ENCODE measurements at places on chromosomes 4 and X. TPM values are rescaled to one million over a fixed set of nuclear protein-coding genes. Genes with fewer than 3 reads are reported as not detected.

FRMD7 gene
- total RNA-seq = 0.18 TPM

ARHGAP36 gene
- not detected for total RNA-seq

ZMAT1 gene
- total RNA-seq = 13.5 TPM

PRDM8 gene
- 2.4 TPM for total RNA-seq

ATOH1 gene
- total RNA-seq = not detected

CDKN2AIP gene
- total RNA-seq = 42.8 TPM

NXF2B gene
- total RNA-seq = not detected

- H3K27ac ChIP-seq = no peak overlapping the region
- peaks cover 13% of the 10 kb centered on the region for H3K4me1 ChIP-seq
- peaks cover 9% of the 10 kb centered on the region for H3K36me3 ChIP-seq
- no peaks in the 10 kb centered on the region for H3K27me3 ChIP-seq
- no peak overlapping the region for H3K4me3 ChIP-seq
Observed at GRCh38 chr4:57424232-57424897, 314.2 kb upstream of the IGFBP7 start.

- H3K27me3 ChIP-seq = no peaks in the 10 kb centered on the region
- H3K27ac ChIP-seq = no peak within 1 kb of the TSS
- no peak for DNase-seq
- H3K4me1 ChIP-seq = peaks cover 8% of the 10 kb centered on the region
Observed at GRCh38 chr4:83114576-83114975, at the start of gene PLAC8. Gene PLAC8, minus strand, starts transcription at chr4:83114729. Its CDS starts 6,808 bp downstream, at chr4:83107921.

DNA sequence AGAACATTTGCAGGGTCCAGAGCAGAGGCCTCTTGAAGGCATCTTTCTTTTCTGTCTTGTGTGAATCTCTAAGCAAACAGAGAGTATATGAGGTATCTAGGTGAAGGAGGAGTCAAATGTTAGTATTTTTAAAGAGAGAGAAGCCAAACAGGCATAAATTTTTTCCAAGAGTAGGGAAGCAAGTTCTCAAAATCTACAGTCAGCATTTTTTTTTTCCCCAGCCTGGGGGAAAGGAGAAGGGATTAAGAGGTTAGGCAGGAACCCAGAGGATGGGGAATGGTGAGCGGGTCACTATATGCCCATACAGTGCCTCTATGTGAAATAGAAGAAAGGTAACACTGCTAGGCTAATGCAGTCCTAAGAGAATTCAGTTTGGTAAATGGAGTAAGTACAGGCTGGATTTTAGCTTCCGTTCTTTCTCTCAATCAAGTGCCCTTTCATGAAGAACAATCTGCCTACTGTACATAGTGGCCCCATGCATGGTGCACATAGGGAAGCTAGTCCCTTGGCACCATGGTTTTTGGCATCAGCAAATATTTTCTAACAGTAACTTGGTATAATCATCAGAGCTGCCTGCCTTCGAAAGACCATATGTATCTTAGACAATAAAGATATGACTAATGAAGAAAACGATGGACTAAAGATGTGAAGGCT, 163.1 kb upstream of the MAB21L2 start:
- H3K27me3 ChIP-seq = no peaks in the 10 kb centered on the region
- peaks cover 4% of the 10 kb centered on the region for H3K4me1 ChIP-seq
- no peak for DNase-seq

DNA sequence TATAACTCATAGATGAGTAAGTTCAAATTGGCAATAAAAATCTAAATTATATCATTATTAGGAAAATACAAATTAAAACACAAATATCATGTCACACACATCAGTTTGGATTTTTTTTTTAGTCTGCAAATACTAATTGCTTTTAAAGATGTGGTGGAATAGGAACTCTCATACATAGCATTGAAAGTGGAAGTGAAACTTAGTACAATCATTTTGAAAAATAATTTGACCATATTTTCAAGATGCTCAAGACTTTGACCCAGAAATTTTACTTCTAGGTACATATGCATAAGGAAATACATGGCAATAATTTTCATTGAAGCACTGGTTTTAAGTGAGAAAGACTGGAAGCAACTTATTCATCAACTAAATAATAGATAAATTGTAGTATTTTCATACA, 147.5 kb upstream of the SMIM31 start:
- H3K36me3 ChIP-seq = peaks cover 4% of the 10 kb centered on the region
- no peak for DNase-seq
- no peaks in the 10 kb centered on the region for H3K27me3 ChIP-seq

DNA sequence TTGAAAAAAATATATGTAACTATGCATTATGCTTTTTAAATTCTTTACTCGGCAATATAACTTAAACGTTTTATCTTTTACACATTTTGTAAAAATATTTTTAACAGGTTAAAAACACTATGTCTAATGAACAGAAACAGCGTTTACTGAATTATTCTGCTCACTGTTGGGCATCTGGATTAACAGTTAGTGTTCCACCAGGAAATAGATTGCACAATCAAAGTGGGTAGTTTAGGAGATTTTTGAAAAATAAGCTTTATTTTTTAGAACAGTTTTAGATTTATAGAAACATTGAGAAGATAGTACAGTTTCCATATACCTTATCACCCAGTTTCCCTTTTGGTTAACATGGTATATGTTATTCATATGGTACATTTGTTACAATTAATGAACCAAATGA, 63.1 kb upstream of the FREM3 start:
- no peak overlapping the region for H3K4me3 ChIP-seq
- H3K27ac ChIP-seq = no peak overlapping the region
- DNase-seq = no peak
- H3K4me1 ChIP-seq = no peaks in the 10 kb centered on the region
- peaks cover 32% of the 10 kb centered on the region for H3K27me3 ChIP-seq

GRCh38 chr4:144353292-144353691, 212.8 kb upstream of the GYPA start:
- no peak overlapping the region for H3K4me3 ChIP-seq
- no peak overlapping the region for H3K27ac ChIP-seq
- peaks cover 21% of the 10 kb centered on the region for H3K27me3 ChIP-seq
- H3K4me1 ChIP-seq = peaks cover 59% of the 10 kb centered on the region
- no peaks in the 10 kb centered on the region for H3K36me3 ChIP-seq
- no peak for DNase-seq

GRCh38 chrX:153407736-153408135, 3.5 kb upstream of the ZFP92 start:
- DNase-seq = no peak
- peaks cover 33% of the 10 kb centered on the region for H3K27me3 ChIP-seq
- H3K27ac ChIP-seq = no peak overlapping the region
- no peaks in the 10 kb centered on the region for H3K36me3 ChIP-seq

DNA sequence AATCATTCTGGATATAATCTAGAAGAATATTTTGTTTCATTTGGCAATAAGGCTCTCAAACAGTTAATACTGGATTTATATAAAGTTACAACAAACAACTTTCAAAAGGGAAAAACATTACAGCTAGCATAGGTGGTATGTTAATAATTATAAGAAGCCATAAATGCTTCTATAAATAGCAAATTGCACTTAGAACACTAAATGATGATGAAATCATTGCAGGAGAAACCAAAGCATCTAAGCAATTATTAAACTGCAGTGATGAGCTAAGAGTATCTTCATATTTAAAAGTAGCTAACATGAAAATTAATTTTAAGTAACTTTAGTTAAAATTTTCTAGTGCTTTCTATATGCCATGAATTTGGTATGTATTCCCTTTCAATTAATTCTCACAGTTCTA, 189.5 kb downstream of the CENPC start:
- H3K27me3 ChIP-seq = peaks cover 5% of the 10 kb centered on the region
- DNase-seq = no peak
- H3K4me3 ChIP-seq = no peak overlapping the region
- peaks cover 1% of the 10 kb centered on the region for H3K36me3 ChIP-seq

DNA sequence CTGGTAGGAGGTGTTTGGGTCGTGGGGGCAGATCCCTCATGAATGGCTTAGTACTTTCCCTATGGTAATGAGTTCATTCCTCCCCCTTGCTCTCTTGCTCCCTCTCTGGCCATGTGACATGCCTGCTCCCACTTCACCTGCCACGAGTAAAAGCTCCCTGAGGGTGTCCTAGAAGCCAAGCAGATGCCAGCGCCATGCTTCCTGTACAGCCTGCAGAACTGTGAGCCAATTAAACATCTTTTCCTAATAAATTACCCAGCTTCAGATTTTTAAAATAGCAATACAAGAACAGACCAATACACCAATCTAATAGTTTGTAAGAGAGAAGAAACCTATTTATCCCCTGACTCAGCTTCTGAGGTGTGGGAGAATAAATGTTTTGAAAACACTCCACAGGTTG, 60.5 kb downstream of the FGFBP1 start:
- DNase-seq = no peak
- H3K27ac ChIP-seq = no peak overlapping the region
- H3K4me1 ChIP-seq = peaks cover 12% of the 10 kb centered on the region
- no peaks in the 10 kb centered on the region for H3K36me3 ChIP-seq

Data from mesothelial cell of epicardium (in vitro differentiated cells).